Sciatic nerve (tissue), 2 donors: ENCODE measurements at places on chromosomes 1 and 21. TPM values are rescaled to one million over a fixed set of nuclear protein-coding genes. Genes with fewer than 3 reads are reported as not detected.

DNA sequence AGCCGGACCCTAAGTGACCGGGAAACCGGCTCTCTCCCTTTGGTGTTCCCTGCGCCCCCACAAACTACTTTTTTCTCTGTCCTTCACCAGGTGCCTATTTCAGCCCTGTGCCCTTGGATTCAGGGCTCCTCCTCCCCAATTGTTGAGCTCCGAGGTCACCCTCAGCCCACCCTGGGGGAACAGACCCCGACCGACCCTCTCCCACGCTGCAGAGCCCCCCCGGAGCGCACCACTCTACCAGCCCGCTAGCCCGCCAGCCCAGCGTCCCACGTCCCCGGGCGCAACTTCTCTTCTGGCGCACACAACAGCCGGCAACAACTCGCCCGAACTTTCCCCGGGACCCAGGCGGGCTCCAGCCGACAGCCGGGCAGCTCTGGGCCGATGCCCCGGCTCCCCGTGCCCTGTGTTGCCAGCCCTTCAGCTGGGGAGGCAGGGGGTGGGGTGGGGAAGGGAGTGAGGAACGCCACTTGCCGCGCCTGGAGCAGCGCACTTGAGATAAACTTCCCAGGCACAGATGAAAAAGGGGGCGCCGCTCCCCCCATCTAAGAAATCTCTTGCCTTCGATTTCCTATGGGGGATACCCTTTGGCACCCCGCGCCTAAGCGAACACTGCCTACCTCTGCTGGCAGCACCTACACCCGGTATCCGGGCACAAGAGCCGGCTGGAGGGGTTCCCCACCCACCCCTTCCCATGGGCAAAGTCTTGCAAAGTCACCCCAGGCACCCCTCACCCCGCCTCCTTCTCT is 997 bp downstream of the CASZ1 start:
- no peak for DNase-seq

DNA sequence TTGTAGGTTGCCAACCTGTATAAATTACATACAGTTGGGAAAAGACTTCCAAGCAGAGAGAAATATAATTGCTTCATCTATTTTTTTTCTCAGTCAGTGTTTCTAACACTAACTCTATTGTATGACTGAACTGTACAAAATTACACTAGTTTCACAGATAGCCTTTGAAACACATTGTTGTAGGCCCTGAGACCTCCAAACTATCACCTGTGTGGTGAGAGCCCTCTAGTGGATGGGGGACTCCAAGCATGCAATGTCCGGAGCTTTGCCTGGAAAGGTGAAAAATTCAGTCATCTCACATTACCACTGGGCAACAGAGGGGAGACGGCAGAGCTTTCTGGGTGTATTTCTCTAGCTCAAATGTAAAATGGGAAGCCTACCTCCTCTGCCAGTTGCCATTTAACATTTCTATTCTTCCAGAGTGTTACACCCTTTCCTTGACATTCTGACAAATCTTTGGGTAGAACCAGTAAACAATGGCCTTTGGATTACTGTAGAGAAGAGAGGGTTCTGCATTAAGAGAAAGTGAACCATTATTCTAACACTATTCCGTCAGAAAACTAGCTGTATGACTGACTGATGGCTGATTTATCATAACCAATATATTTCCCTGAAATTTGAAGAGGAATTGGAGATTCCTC is 212.2 kb downstream of the LYPLAL1 start:
- peak; percentile 63 for DNase-seq

DNA sequence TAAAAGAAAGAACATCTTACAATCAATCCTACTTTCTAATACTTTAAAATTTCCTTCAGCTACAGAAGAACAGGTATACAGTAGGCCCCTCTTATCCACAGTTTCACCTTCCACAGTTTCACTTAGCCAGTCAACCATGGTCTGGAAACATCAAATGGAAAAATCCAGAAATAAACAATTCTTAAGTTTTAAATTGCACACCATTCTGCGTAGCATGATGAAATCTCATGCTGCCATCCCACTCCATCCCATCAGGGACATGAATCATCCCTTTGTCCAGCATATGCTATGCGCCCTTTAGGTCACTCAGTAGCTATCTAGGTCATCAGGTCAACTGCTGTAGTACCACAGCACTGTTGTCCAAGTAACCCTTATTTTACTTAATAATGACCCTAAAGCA is 67.7 kb downstream of the HSF2BP start:
- no peak for DNase-seq

DNA sequence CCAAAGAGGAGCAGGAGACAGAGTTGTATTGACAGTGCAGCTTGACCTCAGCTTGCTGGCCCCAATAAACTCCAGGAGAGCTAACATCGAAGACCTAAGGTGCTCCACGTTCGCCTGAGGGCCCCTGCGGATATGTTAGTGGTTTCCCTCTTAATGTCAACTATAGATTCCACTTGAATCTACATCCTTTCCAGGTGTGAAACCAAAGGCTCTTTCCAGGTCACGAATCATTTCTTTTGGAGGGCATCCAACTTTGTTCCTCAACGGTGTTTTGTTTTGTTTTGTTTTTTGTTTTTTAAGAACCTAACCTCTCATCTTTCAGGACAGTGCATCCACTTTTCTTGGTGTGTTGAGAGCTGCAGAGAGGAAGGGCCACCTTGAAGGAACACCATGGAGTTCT is 267.6 kb upstream of the SGIP1 start:
- DNase-seq: no peak

- DNase-seq: no peak
Measured at GRCh38 chr1:41619511-41620364, 135.3 kb upstream of the EDN2 start.

DNA sequence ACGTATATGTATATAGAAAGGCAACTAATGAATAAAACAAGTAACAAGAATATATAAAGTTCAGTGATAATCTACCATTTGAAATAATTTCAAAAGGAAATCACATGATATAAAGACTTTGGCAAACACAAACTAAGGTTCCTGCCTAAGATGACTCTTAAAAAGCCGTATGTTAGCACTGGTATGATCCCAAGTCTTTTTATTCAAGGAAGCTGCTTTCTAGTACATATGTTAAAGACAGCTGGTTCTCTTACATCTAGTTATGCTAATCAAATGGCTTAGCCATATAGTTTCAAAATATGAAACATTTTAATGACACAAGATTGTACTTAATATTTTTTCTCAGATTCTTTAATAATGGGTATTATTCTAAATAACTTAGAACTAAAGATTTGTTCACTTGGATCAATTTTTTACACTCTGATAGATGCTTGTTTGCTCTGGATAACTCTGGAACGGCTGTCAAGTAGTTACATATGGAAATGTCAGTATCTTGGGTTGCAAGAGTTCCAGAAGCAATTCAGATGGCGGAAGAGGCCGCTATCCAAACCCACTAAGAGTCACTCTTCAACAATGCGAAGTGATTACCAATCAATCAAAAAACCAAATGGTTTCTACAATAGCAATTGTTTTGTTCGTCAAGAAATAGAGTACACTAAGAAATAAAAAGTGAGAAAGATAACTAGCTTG is 21.4 kb downstream of the STX6 start:
- DNase-seq: no peak

- DNase-seq: no peak
Measured at GRCh38 chr21:32712641-32713040, 15.2 kb downstream of the SYNJ1 start.

DNA sequence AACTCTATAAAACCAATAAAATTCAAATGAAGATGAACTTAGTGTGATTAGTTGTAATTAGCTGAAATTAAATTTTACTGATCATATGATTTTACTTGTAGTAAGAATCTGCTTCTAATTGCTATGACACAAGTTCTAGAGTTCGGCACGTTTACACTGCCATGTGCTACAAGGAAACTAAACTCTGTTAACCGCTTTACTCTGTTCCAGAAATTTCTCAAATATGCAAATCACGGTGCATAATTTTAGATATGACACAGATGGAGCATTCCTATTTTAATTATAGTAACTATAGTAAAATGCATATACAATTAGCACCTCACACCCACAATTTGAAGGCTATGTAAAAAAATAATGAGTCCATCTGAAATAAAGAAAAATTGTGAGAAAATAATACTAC is 14.8 kb downstream of the HEATR1 start:
- no peak for DNase-seq

DNA sequence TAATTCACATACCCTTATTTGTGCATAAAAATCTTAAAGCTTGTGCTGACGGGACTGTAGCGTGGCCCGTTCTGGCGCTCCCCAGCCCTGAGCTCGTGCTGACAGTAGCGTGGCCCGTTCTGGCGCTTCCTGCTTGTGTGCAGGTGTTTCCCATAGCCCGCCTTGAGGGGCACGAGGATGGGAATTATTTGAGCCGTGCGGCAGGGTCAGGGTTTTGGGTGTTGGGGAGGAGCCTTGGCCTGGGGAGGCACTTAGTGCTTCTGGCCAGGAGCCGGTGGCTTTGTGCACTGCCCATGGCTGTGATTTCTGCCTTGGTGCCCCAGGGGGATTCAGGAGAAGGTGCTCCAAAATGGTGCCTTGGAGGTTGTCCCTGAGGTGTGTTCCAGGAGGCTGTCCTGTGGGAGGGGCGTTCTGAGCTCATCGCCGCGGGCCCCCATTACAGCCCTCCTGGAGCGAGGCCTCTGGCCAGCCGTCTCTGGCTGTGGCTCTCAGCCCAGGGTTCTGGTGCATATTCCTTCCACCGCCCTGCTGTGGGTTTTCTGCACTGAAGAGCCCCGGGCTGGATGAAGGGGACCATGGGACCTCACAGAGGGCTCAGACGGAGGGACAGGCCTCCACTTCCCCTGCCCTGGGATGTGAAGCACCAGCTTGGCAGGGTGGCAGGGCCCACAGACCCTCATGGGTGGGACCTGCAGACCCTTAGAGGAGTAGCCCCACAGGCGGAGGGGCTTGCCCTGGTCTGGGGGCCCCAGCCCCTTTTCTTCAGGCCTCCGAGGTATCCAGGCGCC is 6.6 kb downstream of the SLX9 start:
- DNase-seq: peak; percentile 53

DNA sequence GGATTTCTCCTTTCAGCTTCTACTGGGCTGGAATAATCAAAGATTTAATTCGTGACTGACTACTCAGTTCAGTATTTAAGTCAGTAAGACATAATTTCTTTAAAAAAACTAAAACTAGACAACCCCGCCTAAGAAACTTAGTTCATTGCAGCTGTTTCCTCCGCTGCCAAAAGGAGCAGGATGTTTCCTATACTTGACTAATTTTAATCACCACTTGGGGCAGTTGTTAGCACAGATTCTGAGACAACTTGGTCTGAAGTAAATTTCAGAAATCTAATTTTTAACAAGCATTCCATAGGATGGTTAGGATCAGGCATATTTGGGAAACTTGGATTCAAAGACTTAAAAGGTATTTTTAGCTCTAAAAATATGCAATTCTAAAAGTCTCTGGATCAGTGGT is 34.0 kb downstream of the EPRS1 start:
- no peak for DNase-seq

DNA sequence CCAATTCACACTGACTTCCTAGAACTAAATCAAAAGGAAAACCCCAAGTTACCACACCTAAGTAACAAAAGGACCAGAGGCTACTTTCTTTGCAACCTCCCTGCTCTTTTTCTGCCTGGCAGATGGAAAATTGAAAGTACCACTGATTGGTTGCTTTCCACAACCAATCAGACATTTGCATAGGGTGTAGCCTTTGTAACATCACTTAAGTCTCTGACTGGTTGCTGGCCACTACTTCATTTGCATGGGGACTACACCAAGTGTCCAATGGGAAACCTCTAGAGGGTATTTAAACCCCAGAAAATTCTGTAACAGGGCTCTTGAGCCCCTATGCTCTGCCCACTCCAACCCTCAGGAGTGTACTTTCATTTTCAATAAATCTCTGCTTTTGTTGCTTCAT is 365.0 kb downstream of the LTN1 start:
- no peak for DNase-seq

DNA sequence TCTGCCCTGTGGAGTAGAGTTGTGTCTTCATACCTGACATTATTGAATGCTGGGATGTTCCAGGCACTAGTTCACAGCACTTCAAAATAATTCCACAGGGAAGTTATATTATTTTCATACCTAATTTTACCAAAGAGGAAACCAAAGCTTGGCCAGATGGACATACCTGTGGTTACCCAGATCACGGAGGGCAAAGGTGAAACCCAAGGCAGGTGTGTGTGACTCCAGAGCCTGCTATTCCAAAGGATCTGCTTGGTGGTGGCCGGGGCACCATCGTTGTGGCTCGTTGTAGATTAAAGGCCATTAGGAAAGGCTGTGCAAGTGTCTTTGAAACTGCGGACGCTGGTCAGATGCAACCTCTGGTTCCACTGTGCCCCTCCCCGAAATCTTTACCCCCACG is 108.6 kb downstream of the ZBTB18 start:
- no peak for DNase-seq

DNA sequence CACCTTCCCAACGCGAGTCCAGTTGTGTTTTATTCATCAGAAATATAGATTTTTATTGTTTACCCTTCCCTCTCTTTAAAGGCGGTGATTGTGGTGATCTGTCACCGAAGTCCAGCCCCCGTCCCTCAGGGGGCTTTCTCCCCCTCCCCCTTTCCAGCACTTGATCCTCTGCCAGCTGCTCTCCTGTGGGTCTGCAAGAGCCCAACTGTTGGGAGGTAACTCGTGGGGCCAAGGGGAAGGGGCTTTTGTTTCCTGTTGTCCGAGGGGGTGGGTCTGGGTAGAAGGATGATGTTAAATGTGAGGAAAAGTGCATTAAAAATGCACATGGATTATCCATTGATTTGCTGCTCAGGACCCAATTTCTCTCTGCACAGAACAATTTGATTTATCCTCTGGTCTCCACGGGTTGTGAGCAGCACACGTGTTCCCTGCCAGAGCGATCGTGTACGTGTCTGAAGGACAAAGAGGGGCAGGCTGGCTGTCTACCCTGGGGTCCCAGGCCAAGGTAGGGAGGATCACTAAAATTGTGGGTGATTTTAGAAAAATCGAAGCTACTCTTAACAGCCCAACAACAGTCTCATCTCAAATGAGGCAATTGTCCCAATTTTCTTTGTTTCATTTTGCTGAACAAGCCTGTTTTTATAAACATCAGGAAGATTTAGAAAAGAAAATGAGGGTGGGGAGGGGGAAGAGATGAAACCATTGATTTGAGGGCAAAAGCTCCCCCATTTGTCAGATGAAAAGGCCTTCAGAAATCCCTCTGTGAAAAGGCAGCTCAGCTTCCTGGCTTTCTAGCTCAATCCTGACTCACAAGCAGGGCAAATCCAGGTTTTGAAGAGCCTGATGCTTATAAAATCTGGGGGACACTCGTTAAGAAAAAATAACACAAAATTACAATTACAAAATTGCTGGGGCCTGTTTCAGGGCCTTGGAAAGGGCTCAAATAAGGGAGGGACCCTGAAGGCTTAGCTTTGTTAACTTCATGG is 176.2 kb downstream of the RHOU start:
- no peak for DNase-seq

GRCh38 chr1:236502579-236502971 is 21.2 kb upstream of the LGALS8 start:
- DNase-seq: no peak

Gene FRRS1
- 6.4 TPM for total RNA-seq

Gene CELA2A
- total RNA-seq: 0.94 TPM

Gene AGT
- 13.0 TPM for total RNA-seq

Gene OR2T10
- not detected for total RNA-seq

Gene ARMH1
- total RNA-seq: 3.9 TPM

Gene MTARC2
- total RNA-seq: 35.0 TPM

Gene FAM177B
- total RNA-seq: not detected

Gene KIF14
- 0.22 TPM for total RNA-seq
